ENCODE measurements at places on chromosomes 3 and 15. TPM values are rescaled to one million over a fixed set of nuclear protein-coding genes. Genes with fewer than 3 reads are reported as not detected.
A peak's percentile ranks its signal among the peaks of the same experiment; 100 is the strongest.

GOLGA8J gene
- 0.05 TPM for total RNA-seq

DNA sequence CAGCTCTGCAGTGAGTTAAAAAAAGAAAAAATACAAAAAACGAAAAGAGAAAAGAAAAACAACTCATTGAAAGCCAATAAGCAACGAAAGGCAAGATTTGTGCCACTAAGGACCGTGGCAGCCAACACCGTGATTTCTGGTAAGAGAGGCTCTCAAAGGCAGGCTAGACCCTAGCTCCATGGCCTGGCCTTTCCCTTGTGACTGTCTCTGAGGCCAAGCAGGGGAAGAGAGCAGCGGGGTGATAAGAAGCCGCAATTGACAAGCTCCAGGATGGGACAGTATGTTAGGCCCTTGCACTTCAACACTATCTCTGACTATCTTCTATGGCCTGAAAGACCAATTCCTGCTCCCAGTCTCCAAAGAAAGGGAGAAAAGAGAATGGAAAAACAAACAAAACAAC lies 12.4 kb downstream of the APOD start:
- DNase-seq, result no peak

DNA sequence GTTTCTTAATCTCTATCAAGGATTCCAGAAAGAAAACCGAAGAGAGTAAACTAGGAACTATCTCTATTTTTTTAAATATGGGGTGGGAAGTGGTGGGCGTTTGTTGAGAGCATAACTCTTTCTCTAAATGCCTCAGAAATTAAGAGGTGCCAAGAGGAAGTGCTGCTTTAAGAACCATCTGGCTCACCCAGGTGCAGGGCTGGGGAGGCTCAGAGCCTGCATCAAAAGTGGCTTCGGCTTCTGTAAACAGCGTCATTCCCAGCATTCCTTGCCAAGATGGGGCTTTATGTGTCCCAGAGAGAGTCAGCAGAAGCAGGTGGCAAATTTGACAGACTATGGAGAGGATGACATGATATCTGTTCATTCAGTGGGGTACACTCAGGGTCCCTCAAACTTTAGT lies 123.3 kb upstream of the BFSP2 start:
- DNase-seq, result peak; percentile 13

KIF15 gene
- 43.4 TPM for total RNA-seq

DNA sequence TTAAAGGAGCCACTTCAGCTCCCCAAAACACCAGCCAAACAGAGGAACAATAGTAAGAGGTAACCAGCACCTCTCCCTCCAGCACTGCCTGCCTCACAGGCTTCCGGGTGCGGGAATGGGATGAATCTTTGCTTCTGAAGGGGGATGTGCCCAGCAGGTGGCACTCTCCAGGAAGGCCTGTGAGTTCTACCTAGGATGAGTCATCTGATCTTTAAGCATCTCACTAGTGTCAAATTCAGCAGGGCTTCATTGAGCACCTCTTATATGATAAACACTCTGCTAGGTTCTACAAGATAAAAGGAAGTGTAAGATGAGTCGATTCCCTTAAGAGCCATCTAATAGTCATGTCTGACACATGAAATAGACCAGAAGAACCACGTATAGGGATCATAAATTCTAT lies 237.4 kb upstream of the UMPS start:
- no peak for DNase-seq

GRCh38 chr3:43010638-43011037 lies 31.5 kb downstream of the GASK1A start:
- no peak for DNase-seq

- DNase-seq, result no peak
Measured at GRCh38 chr15:25596644-25597562, 158.1 kb upstream of the UBE3A start.

DNA sequence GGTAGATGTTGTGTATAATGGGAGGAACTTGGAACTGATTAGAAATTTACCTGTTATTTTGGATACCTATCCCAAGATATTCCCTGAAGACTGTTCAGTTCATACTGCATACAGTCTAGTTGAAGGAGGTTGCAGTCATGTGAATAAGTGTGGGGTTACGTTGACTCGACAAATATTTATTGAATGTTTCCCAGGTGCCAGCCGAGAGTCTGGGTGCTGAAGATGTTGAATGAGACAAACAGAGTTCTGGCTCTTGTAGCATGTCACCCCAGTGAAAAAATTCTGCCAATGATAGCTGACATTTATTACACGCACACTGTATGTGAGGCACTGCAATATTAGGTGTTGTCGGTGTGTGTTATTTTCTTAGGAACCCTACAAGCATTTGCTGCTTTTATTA lies 176.0 kb downstream of the KCNMB2 start:
- DNase-seq, result no peak

- DNase-seq, result no peak
Measured at GRCh38 chr15:63507878-63508818, 3.8 kb downstream of the USP3 start.

DNA sequence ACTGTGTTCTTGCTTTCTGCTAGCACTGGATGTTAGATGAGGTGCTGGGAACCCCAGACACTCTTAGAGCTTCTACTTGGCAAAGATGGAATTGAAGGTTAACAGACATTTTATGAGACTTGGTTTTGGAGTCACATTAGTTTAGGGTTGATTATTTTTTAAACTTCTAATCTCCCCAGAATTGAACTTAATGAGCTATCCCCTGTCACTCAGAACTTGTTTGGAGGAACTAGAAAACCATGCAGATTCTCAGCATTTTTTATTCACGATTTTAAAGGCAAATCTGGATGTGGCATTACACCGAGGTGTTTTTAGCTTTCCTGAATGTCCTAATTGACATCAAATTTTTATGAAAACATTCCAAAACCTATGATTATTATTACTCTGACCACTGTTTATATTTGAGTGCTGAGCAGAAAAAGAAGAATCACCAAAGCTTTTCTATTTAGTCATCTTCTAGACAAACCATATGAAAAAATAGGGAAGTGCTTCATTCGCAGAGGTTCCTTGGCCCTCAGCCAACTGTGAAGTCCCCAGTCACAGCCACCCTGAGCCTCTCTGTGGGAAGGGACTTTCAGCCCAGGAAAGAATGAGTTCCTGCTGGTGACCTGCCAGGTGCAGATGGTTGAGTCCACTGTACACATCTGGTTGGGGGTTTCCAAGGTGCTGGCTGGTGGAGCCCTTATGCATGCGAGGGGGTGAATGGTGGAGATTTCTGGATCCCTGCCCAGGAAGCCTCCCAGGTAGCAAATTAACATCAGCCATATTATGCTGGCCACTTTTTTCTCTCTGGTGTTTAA lies 196.0 kb upstream of the TOPAZ1 start:
- DNase-seq, result no peak

GRCh38 chr15:67051088-67052045 lies 14.0 kb upstream of the SMAD3 start:
- no peak for DNase-seq

DYNLT2B gene
- total RNA-seq, result 23.9 TPM

GRCh38 chr15:92623435-92623834 lies 32.1 kb downstream of the FAM174B start:
- no peak for DNase-seq

DNA sequence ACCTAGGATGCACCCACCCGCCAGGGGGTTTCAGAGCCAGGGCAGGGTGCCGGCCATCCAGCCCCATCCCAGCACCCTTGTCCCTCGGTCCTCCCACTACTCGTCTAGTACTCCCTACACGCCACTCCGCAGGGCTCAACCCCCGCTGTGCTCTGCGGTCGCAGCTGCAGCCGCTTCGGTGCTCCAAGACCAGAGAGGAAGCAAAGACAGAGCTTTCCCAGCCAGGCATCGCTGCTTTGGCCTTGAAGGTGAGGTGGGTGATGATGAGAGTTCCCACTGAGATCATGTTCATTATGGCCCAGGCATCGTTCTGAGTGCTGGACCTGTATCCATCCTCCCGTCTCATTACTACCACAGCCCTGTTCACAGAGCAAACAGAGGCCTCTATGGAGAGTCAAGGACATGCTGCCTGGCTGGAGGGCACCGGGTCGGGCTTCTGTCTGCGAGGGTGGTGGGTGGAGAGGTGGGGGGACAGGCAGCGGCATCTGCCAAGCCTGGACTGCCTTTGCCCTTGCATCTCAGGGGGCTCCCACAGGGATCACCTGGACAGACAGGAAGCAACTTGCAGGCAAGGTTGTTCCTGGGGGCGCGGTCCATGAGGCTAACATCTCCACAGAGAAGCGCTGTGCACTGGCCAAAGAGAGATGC lies 66.9 kb downstream of the KLF13 start:
- no peak for DNase-seq

- DNase-seq, result no peak
Measured at GRCh38 chr15:68485721-68486360, 53.9 kb upstream of the ITGA11 start.

DNA sequence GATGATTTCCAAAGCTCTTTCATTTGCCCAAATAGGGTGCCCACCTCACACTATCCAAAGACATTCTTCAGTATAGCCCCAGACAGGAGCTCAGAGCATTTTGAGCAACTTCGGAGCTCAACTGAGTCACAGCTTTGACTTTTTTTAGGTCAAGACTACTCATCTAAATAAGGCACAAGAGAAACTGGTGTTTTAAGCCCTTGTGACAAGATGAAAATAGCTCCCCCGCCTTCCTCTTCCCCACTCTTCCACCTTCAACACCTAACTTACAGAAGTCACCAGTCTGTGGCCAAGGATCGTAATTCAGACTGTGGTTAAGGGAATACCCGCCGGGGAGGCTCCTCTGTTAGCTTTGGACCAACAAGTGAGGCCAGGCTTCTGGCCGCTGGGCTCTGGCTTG lies 60.4 kb upstream of the CA12 start:
- no peak for DNase-seq

DNA sequence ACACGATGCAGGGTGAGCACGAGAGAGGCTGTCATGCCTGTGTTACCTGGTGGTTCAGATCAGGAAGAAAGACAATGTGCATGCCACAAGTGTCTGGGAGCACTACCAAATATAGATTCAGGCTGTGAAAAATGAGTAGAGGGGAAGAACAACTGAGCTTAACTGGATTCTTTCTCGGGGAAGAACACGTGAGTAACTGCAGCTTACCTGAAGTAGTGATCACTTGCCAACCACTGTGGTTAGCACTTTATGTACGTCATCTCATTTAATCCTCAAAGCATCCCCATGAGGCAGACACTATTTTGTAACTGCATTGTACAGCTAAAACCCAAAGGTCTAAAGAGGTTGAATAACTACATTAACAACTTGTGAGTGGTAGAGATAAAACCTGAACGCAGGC lies 746.2 kb downstream of the TUSC7 start:
- no peak for DNase-seq

FBXO40 gene
- total RNA-seq, result under 0.01 TPM

RBP2 gene
- 0.09 TPM for total RNA-seq

CPN2 gene
- 0.05 TPM for total RNA-seq

EHD4 gene
- 7.3 TPM for total RNA-seq

SUCNR1 gene
- total RNA-seq, result 1.1 TPM

DNA sequence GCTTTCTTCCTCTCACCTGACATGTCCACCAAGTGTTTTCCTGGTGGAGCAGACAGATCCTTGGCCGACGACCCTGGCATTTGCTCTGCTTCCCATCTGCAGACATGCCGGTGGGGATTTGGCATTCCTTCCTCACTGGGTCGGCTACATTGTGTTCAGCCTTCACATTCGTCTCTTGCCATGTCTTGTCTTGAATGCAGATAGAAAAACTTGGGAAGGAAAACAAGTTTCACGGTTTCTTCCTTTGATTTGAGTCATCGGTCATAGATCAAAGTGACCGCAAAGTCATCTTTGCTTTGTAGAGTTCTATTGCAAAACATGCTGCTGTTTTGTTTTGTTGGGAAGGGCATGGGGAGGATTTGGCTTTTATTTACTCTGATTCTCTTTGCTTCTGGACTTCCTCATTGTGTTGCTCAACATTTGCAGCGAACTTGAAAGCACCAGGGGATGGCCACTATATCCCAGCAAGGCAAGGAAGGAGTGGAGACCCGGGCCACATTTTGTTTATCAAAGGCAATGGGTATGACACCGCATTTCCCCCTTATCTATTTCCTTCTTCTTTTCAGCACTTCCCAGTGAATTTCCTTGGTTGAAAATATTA lies 321.3 kb downstream of the CACNA2D3 start:
- DNase-seq, result no peak

DNA sequence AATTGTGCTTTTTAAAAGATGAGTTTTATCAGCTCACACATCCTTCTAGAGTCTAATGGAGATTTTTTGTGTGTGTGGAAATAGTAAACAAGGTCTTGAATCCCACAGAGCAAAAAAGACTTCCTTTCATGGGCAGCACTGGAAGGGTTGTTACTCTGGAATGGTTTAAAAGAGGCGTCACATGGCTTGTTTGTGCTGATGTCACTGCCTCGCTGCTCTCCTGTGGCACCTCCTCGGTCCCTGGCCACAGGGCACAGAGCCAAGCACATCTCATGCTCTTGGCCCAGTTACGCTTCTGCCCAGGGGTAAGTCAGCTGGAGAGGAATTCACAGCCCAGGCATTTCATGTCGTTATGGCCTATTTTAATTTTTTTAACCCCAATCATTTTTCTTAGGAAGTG lies 53.2 kb downstream of the PGPEP1L start:
- no peak for DNase-seq

SHF gene
- total RNA-seq, result 2.7 TPM
